NCI-H187 treated with DMSO at 0.1 percent for 48 hours (cell line): ENCODE measurements at places on chromosomes 1 and 21.

DNA sequence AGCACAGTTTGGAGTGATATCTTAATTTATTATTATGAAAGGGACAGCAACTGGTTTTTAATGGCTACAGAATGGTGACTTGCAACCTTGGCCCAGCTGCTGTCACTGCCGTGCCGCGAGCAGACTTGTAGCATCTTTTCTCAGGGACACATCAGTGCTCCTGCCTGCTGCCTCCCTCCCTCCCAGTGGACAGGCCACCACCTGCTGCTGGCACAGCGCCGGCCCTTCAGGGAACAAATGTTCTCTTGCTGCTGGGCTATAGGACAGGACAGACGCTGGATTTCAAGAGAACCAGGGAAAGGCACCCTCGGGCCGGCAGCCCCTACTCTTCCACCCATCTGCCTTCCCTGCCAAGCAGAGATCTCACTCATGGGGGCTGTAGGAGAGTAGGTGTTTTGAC, 413.8 kb upstream of the NFIA start:
- no peak for DNase-seq

GRCh38 chr1:25134801-25135461, 97.4 kb downstream of the SYF2 start:
- no peak for DNase-seq

GRCh38 chr1:197633447-197634078, 141.7 kb downstream of the DENND1B start:
- peak; percentile 4 for DNase-seq

GRCh38 chr1:214550013-214550856, 1.2 kb downstream of the PTPN14 start:
- no peak for DNase-seq

DNA sequence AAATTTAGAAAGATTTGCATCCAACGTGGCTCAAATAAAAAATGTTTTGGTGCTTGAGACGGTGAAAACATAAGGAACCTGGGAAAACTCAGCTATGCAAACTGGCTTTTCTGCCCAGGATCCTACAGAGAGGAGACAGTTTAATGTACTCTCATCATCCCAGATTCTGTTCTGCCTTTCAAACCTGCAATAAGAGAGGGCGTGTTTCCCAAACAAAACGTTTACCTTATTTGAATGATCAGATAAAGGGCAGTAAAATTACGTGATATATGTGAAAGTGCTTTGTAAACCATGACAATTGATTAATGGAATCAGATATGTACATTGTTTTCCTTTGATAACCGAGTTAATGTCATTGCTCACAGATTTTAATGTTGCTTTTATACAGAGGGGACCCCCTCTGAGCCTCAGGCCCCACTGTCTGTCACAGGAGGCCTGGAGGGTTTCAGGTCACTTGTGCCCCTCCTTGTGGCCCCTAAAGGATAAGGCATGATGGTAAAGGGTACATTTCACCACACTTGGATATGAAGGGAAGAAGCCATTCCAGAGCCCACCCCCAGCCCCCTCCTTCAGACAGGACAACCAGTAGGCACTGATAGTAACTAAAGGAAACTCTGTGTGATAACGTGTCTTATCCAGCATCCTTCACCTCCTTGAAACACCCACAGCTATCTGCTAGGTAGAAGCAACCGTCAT, 157.6 kb downstream of the EDEM3 start:
- no peak for DNase-seq

- no peak for DNase-seq
Observed at GRCh38 chr1:79226963-79227362, 220.4 kb upstream of the ADGRL4 start.

- no peak for DNase-seq
Observed at GRCh38 chr1:221204055-221204833, 325.0 kb downstream of the HLX start.

DNA sequence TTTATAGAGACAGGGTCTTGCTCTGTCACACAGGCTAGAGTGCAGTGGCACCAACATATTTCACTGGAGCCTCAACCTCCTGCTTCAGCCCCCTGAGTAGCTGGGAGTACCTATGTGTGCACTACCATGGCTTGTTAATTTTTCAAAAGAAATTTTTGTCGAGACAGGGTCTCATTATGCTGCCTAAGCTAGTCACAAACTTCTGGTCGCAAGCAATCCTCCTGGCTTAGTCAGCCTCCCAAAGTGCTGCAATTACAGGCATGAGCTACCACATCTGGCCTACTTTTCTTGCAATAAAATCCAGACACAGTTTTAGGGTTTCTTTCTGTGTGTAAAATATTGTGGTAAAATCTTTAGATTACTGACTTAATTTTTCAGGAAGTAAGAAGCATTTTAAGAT, 27.9 kb upstream of the NTPCR start:
- DNase-seq = no peak

- DNase-seq = no peak
Observed at GRCh38 chr21:44434936-44435635, 20.2 kb upstream of the LRRC3 start.

GRCh38 chr1:233844692-233845091, 59.8 kb upstream of the SLC35F3 start:
- DNase-seq = no peak

DNA sequence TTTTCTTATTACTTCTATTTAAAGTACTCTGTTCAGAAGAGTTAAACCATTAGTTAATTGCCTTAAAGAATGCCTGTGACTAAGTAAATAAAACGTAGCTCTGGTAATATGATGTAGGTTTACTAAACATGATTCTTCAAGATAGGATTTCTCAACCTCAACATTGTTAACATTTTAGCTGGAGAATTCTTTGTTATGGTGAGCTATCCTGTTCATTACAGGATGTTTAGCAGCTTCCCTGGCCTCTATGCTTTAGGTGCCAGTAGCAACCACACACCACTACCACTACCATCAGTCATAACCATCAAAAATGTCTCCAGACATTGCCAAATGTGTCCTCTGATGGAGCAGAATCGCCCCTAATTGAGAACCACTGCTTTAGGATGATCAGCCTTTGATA, 10.7 kb downstream of the RPF1 start:
- DNase-seq = no peak

DNA sequence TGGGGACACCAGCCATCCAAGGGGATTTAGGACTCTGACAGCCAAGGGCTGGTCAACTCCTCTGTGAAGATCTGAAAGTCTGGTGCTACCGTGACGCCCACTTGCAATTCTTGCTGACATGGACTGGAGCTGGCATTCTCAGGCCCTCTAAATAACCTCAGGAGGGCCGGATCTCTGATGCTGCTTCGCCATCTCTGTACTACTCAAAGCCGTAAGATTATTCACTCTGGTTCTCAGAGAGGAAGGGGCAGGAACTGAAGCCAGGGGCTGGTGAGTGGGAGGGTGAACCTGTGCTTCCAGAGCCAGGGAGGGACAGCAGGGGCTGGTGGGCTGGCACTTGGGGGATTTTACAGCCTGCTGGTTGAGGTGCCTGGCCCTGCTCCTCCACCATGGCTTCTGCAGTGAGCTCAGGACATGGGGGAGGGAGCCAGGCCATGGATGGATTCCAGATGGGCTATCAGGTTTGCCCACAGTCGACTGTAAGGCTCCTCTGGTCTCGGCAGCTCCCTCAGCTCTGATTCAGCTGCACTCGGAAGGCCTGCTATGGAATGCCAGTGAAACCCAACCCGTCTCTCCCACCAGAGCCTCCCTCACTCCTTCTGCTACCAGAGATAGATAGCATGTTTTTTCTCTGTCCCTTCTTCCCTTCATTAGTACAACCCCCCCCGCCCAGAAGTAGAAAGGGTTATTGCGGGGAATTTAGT, 84.5 kb downstream of the PLXNA2 start:
- DNase-seq = no peak

GRCh38 chr1:14392161-14392858, 206.2 kb upstream of the KAZN start:
- DNase-seq = no peak

- DNase-seq = no peak
Observed at GRCh38 chr1:7552402-7552801, 218.7 kb upstream of the VAMP3 start.
